Right lobe of liver (tissue), 6 donors: ENCODE measurements at places on chromosomes 5 and 9. TPM values are rescaled to one million over a fixed set of nuclear protein-coding genes. Genes with fewer than 3 reads are reported as not detected.
A peak's percentile ranks its signal among the peaks of the same experiment; 100 is the strongest.

DNA sequence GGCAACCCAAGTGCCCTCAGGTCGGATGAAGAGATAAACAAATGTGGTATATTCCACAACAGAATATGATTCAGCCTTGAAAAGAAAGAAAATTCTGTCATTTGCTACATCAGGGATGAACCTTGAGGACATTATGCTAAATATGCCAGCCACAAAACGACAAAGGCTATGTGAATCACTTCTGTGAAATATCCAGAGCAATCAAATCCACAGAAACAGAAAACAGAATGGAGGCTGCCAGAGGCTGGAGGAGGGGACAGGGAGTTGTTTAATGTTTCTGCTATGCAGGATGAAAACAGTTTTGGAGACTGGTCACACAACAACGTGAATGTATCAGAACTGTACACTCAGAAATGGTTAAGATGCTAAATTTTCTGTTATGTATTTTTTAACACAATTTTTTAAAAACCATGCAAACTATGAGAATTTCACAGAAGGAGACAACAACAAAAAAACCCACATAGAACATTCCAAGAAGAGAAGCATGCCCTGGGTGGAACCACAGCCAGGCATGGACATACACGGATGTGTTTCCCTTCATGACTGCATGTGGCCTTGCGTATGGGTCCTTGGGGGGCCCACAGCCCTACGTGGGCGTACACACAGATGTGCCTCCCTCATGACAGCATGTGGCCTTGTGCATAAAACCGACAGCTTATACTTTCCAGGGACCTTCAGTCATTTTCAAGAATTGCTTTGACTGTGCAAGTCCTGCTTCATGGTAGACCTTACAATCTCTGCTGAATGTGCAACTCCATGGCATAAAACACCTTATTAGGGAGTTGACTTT is 146.7 kb downstream of the ROR2 start:
- H3K27ac ChIP-seq = no peak overlapping the region
- no peaks in the 10 kb centered on the region for H3K27me3 ChIP-seq
- no peak overlapping the region for H3K4me3 ChIP-seq
- no peaks in the 10 kb centered on the region for H3K4me1 ChIP-seq

Gene ACOT12
- 67.5 TPM for total RNA-seq

- no peaks in the 10 kb centered on the region for H3K36me3 ChIP-seq
- no peak for DNase-seq
- H3K27ac ChIP-seq = no peak overlapping the region
These were observed 169.7 kb upstream of the MAST4 start for GRCh38 chr5:66426259-66427138.

- peaks cover 40% of the 10 kb centered on the region for H3K4me1 ChIP-seq
- peak overlapping the region; percentile 98 for H3K27ac ChIP-seq
- no peaks in the 10 kb centered on the region for H3K36me3 ChIP-seq
- H3K4me3 ChIP-seq = peak overlapping the region; percentile 99
- peak; percentile 81 for DNase-seq
These were observed 640 bp downstream of the SURF4 start for GRCh38 chr9:133375116-133375723.

- H3K4me1 ChIP-seq = no peaks in the 10 kb centered on the region
- no peaks in the 10 kb centered on the region for H3K36me3 ChIP-seq
- H3K27ac ChIP-seq = no peak overlapping the region
- no peak for DNase-seq
These were observed 34.6 kb upstream of the CPLX2 start for GRCh38 chr5:175836737-175837136.

Gene CDX1
- total RNA-seq = not detected

DNA sequence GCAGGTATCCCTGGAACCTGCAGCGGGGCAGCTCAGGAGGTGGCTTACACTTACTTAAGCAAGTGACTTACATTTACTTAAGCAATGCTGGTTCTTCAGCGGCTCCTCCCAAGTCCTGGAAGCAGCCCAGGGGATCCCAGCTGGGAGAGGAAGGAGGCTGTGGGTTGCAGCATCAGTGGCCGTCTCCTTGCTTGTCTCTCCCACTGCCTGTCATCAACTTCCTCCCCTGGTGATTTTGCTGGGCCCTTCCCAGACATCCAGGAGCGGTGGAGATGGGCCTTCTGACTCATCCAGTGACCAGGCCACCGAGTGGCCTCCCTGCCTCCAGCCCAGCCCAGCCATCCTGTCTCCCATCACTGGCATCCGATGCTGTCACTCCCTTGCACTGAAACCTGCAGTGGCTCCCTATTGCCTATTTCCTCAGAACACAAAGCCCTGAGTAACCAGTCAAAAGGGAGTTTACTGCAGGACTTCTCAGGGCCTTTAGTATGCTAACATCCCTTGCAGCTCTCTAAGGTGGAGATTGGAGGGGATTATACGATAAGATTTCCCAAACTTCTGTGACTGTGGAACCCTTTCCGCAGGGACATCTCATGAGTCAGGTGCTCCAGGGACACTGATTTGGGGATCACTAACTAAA is 155.9 kb upstream of the PHYKPL start:
- H3K27me3 ChIP-seq = no peaks in the 10 kb centered on the region
- H3K4me3 ChIP-seq = no peak overlapping the region
- no peaks in the 10 kb centered on the region for H3K36me3 ChIP-seq
- no peak for DNase-seq
- no peaks in the 10 kb centered on the region for H3K4me1 ChIP-seq

- no peaks in the 10 kb centered on the region for H3K27me3 ChIP-seq
- no peak overlapping the region for H3K4me3 ChIP-seq
- H3K27ac ChIP-seq = no peak overlapping the region
- DNase-seq = no peak
- H3K36me3 ChIP-seq = no peaks in the 10 kb centered on the region
These were observed 12.3 kb downstream of the ZBED3 start for GRCh38 chr5:77074745-77075144.

Gene KIF20A
- total RNA-seq = 0.56 TPM
